ENCODE measurements at places on chromosomes 3 and 15.

GRCh38 chr3:190877925-190878324 lies 15.4 kb upstream of the GMNC start:
- no peak for DNase-seq

DNA sequence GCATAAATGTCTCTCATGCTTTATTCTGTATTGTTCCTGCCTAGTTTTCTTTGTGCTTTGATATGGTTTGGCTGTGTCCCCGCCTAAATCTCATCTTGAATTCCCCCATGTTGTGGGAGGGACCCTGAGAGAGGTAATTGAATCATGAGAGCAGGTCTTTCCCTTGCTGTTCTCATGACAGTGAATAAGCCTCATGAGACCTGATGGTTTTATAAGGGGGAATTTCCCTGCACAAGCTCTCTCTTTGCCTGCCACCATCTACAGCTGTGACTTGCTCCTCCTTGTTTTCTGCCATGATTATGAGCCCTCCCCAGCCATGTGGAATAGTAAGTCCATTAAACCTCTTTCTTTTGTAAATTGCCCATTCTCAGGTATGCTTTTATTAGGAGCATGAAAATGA lies 1596.6 kb downstream of the SI start:
- no peak for DNase-seq

DNA sequence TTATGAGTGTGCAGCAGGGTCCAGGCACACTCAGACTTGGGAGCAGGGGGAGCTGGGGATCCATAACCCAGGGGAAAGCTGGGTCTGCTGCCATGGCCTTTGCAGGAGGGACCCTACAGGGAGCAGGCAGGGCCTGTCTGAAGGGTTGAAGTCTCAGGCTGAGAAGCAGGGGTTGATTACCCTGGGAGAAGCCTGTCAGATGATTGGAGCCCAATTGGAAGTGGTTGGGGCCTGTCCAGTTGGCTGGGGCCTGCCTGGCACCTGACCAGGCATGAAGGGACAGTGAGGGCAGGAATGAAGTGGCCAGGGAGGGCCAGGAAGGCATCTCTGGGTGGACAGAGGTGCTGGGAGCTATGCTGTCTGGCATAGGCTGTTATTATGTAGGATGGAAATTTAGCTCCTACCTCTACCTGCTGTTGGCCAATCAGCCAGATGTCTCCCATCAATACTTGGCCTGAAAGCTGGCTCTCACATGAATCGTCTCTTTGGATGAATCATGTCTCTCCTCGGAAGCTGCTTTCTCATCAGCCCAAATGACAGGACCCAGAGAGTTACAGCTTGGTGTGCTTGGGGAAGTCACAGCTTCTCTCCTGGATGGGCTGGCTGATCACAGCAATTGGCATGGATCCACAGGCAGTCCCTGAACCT lies 27.4 kb upstream of the SLCO2A1 start:
- no peak for DNase-seq

DNA sequence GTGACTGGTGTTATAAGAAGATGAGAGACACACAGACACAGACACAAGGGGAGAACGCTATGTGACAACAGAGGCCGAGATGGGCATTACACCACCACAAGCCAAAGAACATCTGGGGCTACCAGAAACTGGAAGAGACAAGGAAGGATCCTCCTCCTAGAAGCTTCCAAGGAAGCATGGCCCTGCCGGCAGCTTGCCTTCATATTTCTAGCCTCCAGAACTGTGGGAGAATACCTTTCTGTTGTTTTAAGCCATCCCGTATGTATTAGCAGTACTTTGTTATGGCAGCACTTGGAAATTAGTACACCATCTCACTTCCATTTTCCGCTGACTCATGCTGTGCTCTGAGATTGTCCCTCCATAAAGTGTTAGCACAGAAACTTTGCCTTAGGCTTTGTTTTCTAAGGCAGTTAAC lies 38.7 kb upstream of the CA12 start:
- DNase-seq, result no peak

- DNase-seq, result no peak
Observed at GRCh38 chr15:83275412-83275811, 9.1 kb downstream of the BNC1 start.

GRCh38 chr15:40072216-40072990 lies 33.4 kb upstream of the SRP14 start:
- no peak for DNase-seq

DNA sequence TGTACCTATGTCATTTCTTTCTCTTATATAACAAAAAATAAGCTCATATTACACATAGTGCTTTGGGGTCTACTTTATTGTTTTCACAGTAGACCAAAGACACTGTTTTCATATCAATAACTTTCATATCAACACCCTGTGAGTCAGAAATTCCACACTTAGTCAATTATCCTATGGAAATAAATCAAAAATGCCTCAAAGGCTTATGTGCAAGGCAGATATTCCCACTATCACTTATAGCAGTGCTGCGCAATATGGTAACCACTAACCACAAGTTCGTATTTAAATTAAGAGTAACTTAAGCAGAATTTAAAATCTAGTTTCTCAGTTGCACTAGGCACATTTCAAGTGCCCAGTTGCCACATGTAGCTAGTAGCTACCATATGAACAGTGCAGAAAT lies 15.9 kb downstream of the SCG3 start:
- DNase-seq, result no peak

DNA sequence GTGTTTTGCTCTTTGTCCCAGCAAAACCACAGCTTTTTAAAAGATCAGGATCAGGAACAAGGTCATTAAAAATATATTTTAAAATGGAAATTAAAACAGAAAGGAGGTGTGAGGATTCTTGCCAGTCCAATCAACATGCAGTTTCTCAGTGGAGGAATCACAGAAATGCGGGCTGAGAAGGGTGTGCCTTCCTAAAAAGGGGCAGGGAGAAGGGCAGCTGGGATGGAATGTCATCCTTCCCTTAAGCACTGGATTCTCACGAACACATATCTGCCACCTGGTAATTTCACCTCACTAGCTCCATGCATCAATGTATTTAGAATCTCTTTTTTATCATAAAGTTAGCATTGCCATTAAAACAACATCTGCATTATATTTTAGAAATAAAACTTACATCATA lies 21.4 kb downstream of the ABI3BP start:
- DNase-seq, result no peak

- DNase-seq, result no peak
Observed at GRCh38 chr15:48946074-48946839, 17.5 kb downstream of the SHC4 start.

DNA sequence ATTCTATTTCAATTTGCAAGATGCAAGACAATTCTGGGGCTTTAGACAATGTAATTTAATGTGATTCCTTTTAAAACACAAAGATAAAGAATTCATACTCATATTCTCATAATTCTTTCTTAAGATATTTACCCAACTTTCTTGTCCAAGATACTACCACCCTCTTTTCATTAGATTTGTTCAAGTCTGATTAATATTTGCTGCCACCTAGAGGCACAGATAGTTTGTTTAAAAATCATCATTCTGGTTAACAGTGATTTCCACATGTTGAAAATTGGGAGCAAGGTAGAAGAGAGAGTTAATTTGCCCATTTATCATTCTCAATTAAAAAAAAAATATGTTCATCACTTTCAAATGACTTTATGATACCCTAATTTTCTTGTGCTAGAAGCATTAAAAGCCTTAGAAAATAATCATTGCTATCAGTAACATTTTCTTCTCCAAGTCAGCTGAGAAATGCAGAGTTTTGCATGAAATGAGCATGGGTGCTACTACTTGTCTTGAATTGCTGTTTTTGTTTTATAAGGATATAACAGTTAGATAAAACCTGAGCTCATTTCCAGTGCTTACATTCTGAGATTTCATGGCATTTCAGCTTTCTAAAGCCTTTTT lies 11.6 kb downstream of the TAMM41 start:
- no peak for DNase-seq

DNA sequence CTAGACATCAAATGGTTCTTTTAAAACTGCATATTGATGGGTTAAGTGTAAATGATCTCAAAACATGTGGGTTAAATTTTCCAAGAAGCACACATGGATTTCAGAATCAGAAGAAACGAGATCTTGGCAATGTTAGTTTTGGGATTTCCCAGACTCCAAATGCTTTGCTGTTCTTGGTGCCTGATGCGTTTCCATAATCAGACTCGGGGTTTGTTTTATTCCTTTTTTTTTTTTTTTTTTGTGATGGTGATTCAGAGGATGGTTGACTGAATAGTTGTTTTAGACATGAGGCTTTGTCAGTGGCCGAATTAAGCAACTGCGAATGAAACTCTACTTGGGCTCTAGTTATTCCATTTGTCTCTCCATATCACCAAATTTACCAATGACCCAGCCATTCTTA lies 52.2 kb upstream of the FAM98B start:
- DNase-seq, result no peak

- DNase-seq, result no peak
Observed at GRCh38 chr3:124785973-124786372, 55.7 kb downstream of the UMPS start.
